GM12891 (cell line): ENCODE measurements at places on chromosomes 5 and 9.

DNA sequence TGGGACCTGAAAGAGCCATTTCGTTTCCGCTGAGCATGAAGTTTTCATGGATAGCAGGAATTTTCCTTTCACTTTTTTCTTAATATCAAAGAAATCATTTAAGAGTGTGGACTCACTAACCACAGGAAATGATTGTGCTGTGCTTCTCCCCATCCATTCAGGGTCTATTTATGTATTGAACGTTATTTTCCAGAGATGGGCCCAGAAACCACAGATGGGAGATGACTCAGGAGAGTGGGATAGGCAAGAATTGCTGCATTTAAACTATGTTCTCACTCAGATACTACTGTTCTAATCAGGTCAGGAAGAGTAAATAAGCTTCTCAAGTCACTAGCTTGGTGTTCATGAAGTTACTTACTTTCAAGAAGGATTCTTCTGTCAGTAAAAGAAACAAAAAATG is 763.8 kb downstream of the DTWD2 start:
- DNase-seq: no peak

- no peak for DNase-seq
Observed at GRCh38 chr5:39716532-39717028, 291.8 kb upstream of the DAB2 start.

- DNase-seq: no peak
Observed at GRCh38 chr5:108143581-108143980, 238.3 kb downstream of the FBXL17 start.

DNA sequence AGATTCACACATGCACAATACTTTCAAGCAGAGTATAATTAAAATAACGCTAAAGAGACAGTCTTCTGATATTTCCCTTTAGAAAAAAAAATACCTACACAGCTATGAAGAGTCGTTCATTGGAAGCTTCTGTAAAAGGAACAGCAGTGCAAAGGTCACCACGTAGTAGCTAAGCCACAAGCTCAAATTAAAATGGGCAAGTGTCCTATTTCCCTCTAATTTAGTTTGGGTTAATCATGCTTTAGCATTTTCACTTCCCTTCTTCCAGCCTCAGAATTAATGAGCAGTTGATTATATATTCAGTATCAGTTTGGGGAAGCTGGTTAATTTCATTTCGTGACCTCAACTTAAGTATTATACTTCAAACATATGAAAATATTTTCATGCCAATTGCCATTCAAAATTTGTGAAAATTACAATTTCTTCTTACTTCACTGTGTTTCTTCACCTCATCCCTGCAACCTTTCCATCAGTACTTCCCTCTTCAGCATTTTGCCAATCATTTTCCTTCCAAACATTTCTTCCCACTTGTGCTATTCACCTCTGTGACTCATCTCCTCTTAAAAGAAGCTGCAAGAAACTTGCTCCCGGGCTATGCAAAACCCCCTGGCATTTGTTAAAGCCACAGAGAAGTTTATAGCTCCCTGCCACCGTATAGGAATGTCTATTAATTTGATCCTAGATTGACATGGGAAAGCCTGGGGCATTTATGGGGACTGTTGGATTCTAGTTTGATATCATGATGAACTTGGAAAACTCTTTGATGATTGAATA is 83.0 kb downstream of the DMRTA1 start:
- no peak for DNase-seq

- DNase-seq: no peak
Observed at GRCh38 chr5:64775291-64775690, 6.6 kb downstream of the CWC27 start.
